ENCODE measurements at places on chromosomes 4 and X. TPM values are rescaled to one million over a fixed set of nuclear protein-coding genes. Genes with fewer than 3 reads are reported as not detected.

PDHA2 gene
- not detected for total RNA-seq

SPANXA2 gene
- total RNA-seq = not detected

CENPE gene
- 3.4 TPM for total RNA-seq

FRMD7 gene
- 0.49 TPM for total RNA-seq

AMER1 gene
- 9.8 TPM for total RNA-seq

MAGEA11 gene
- total RNA-seq = not detected

CTAG1B gene
- total RNA-seq = not detected

ZNF330 gene
- total RNA-seq = 13.5 TPM

FABP2 gene
- total RNA-seq = not detected

ZNF711 gene
- total RNA-seq = 103 TPM

PCDH19 gene
- total RNA-seq = 40.8 TPM

MAN2B2 gene
- total RNA-seq = 5.4 TPM

Data from temporal lobe (tissue), 4 donors.